ENCODE measurements at places on chromosomes 11 and 22. TPM values are rescaled to one million over a fixed set of nuclear protein-coding genes. Genes with fewer than 3 reads are reported as not detected.

RPLP2 gene
- 3,784 TPM for polyA plus RNA-seq

GPHA2 gene
- polyA plus RNA-seq: 0.89 TPM

AGBL2 gene
- polyA plus RNA-seq: 2.9 TPM

SNRPD3 gene
- polyA plus RNA-seq: 89.8 TPM

CHRDL2 gene
- polyA plus RNA-seq: 0.24 TPM

OR9G1 gene
- not detected for polyA plus RNA-seq

ARHGAP42 gene
- polyA plus RNA-seq: 3.5 TPM

CADM1 gene
- polyA plus RNA-seq: 1.4 TPM

JAML gene
- 154 TPM for polyA plus RNA-seq

PIK3IP1 gene
- 40.6 TPM for polyA plus RNA-seq

GPR83 gene
- polyA plus RNA-seq: 0.19 TPM

KLHL35 gene
- polyA plus RNA-seq: 2.8 TPM

TPST2 gene
- 16.6 TPM for polyA plus RNA-seq

OR8G5 gene
- polyA plus RNA-seq: not detected

VPREB1 gene
- 9.6 TPM for polyA plus RNA-seq

GDPD4 gene
- polyA plus RNA-seq: 0.26 TPM

CCDC116 gene
- polyA plus RNA-seq: 0.45 TPM

DCHS1 gene
- polyA plus RNA-seq: 1.9 TPM

FGF4 gene
- polyA plus RNA-seq: not detected

MAPK8IP2 gene
- 0.99 TPM for polyA plus RNA-seq

OR52E8 gene
- polyA plus RNA-seq: not detected

INPP5J gene
- polyA plus RNA-seq: 0.51 TPM

FIBIN gene
- 1.00 TPM for polyA plus RNA-seq

ADAMTS8 gene
- 0.48 TPM for polyA plus RNA-seq

REXO2 gene
- polyA plus RNA-seq: 46.4 TPM

TUBA8 gene
- polyA plus RNA-seq: 2.2 TPM

PLEKHA7 gene
- polyA plus RNA-seq: 1.8 TPM

PPARA gene
- 2.4 TPM for polyA plus RNA-seq

NDUFA6 gene
- 73.8 TPM for polyA plus RNA-seq

CARD18 gene
- polyA plus RNA-seq: not detected

SDHAF2 gene
- polyA plus RNA-seq: 50.4 TPM

MS4A4E gene
- 3.3 TPM for polyA plus RNA-seq

ESAM gene
- polyA plus RNA-seq: 18.0 TPM

MGAT3 gene
- polyA plus RNA-seq: 1.5 TPM

SYT13 gene
- 0.11 TPM for polyA plus RNA-seq

OR56A1 gene
- not detected for polyA plus RNA-seq

IFITM10 gene
- 0.80 TPM for polyA plus RNA-seq

ZNF214 gene
- 0.11 TPM for polyA plus RNA-seq

C11orf52 gene
- polyA plus RNA-seq: 0.86 TPM

KCNQ1OT1 gene
- 0.02 TPM for polyA plus RNA-seq

RBMXL2 gene
- polyA plus RNA-seq: not detected

HORMAD2 gene
- not detected for polyA plus RNA-seq

SOX6 gene
- polyA plus RNA-seq: 0.12 TPM

FAT3 gene
- polyA plus RNA-seq: 0.03 TPM

PIH1D2 gene
- polyA plus RNA-seq: 0.70 TPM

TRIM6 gene
- 0.72 TPM for polyA plus RNA-seq

OR2D2 gene
- polyA plus RNA-seq: not detected

SLC6A5 gene
- not detected for polyA plus RNA-seq

SDHD gene
- 114 TPM for polyA plus RNA-seq

FGF19 gene
- polyA plus RNA-seq: not detected

PGR gene
- 0.13 TPM for polyA plus RNA-seq

OR10A2 gene
- not detected for polyA plus RNA-seq

VEGFB gene
- polyA plus RNA-seq: 81.6 TPM

BTG4 gene
- not detected for polyA plus RNA-seq

ART5 gene
- polyA plus RNA-seq: not detected

OR10D3 gene
- not detected for polyA plus RNA-seq

CRYBB3 gene
- polyA plus RNA-seq: 0.16 TPM

All from spleen (tissue), 13 donors.